Activated T-helper 2 cell treated with anti-CD3 and anti-CD28 coated beads, Interferon-gamma antibody, Interleukin-2, Interleukin-4, amounts not matched to agents 10 μg/mL and 5 μg/mL and 100 μg/mL, durations not matched to agents 14 hours and 24 hours and 36 hours (primary cell): ENCODE measurements at places on chromosomes 4 and X.

GRCh38 chr4:9804918-9805317, 23.5 kb downstream of the DRD5 start:
- no peak for DNase-seq

DNA sequence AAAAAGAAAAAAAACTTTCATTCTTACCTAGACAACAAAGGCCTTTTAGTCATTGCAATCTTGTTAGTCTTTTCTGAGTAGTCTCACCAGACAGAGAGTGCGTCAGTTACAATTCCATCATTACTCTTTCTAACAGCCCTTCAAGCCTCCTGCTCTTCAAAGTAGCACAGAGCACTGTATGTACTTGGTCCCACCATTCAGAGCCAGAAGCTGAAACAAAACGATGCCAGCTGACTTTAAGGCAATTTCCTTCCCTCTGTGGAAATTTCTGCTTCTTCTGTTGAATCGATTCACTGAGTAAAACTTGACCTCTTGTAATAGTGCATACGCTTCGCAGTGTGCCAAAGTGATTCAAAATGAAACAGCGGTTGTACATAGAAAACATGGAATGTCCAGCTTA, 57.7 kb upstream of the TENM3 start:
- DNase-seq: no peak

- DNase-seq: no peak
These were observed 755.8 kb downstream of the RPA4 start for GRCh38 chrX:97639526-97639925.

GRCh38 chr4:172256820-172257219, 443.6 kb downstream of the GALNTL6 start:
- DNase-seq: no peak

GRCh38 chr4:152862608-152863007, 73.5 kb upstream of the FHDC1 start:
- no peak for DNase-seq

GRCh38 chrX:55490974-55491373, 1.3 kb upstream of the USP51 start:
- DNase-seq: no peak

DNA sequence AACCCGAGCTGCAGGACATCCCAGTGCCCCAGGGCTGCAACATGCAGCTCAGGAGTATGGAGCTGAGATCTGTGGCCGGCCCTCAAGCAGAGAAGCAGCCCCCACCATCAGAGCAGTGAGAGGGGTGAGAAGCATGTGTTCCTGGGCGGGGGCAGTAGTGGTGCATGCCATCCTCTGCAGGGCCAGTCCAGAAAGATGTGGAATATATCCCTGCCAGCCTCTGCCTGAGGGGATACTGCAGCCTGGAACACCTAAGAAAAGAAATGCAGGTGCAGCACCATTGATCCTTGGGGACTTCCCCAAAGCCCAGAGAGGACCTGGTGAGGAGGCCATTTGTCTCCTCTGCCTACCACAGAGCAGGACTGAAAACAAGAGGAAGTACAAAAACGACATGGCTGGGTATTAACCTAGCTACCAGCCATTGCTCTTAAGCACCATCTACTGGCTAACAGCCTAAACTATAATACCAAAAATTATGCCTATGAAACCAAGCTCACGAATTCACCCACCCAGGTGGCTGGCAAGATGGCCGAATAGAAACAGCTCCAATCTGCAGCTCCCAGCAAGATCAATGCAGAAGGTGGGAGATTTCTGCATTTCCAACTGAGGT, 158.8 kb downstream of the ADGRA3 start:
- DNase-seq: no peak

GRCh38 chr4:112517067-112517634, 1.2 kb upstream of the NEUROG2 start:
- DNase-seq: no peak

DNA sequence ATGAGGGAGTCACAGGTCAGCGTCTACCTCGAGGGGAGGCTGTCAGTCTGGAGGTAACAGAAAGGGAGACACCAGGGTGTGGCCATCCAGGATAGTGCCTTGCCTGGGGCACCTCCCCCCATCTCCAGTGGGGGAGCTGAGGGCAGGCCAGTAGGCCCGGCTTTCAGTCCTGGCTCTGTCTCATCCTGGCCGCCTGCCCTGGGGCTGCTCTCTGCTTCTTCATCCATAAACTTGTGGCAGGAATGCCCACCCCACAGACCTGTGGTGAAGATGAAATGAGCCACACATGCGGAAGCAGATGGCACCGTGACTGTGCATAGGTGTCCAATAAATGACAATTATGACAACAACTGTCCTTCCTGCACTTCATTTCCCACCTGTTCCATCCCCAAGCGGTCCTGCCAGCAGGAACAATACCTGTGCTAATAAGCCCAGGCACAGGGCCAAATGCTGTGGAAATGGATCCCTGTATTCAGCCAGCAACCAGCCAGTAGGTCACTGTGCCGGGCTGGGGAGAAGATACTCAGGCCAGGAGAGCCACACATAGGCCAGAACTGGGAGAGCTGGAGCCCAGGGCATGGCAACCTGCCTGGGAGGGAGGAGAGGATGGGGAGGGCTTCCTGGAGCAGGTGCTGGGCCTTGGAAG, 30.2 kb downstream of the TRO start:
- no peak for DNase-seq

DNA sequence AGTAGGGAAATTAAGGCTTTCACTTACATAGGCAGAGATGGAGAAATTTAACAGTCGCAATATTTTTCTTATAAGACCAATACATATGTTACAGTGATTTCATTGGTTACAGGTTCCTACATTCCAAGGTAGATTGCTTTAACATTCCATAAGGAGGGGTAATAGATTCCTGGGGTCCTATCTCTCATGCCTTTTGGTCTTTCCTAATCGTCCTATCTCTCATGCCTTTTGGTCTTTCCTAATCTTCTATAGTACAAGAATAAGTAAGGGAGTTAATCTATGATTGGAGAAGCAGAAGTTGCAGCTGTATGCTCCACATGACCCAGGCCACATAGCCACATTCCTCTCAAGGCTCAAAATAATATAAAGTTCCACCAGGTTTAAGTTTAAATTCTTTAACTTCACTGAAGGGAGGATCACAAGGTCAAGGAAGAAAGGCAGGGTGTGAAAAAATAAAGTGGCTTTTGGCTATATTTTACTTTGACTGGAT, 285.0 kb upstream of the BOD1L1 start:
- no peak for DNase-seq

DNA sequence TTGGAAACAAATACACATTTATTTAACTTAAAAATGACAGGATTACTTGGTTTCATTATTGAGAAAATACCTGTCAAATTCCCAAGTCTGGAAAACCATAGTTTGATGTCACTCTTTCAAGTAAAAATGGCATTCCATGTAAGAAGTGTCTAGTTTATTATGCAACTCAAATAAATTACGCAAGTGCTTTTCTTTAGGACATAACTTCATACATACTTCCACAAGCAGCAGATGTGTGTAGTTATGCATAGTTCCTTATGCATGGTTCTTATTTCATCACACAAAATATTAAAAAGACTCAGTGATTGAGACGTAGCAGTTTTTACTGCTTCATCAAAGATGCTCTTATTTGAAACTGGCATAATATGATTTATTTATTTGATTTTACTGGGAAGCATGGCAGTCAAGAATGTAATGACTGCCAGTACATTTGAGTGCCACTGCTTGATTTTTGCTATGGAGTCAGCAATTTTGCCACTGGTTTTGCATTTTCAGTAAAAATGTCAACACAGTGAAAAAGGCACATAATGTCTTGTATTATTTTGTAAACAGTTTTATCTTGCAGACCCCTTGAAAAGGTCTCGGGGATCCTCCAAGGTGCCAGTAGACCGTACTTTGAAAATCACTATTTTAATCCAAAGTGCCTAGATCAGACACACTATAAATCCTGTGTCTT, 62.1 kb downstream of the CLCN3 start:
- no peak for DNase-seq

DNA sequence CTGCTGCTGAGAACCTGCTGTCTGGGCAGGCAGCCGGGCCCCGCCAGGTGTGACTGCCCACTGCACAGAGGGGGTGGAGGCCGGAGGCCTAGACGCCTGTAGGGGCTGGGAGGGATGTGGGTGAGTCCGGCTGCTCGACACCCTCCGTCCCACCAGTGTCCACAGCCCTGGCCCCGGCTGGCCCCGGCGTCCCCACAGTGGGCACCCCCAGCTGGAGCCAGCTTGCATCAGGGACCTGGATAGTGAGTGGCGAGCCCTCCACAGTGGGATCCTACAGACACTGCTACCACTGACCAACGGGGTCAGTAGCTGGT, 34.7 kb upstream of the SPON2 start:
- DNase-seq: no peak

DNA sequence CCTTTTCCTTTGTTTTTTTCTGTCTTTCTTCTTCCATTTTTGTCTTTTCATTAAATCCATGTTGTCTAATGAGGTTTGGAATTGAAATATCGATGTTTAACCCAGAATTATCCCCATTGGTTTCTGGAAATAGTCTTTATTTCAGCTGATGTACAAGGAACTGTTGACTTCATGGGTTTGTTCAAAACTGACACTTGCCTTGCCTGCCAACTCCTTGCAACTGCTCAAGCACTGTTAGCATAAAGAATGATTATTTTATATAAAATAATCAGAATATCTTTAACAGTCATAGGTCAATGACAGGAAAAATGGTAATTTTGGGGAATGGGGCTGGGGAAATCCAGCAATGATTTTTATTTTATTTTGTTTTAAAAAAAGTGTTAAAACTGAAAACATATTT, 359.6 kb upstream of the LCORL start:
- no peak for DNase-seq

GRCh38 chr4:6381571-6382123, 90.8 kb downstream of the PPP2R2C start:
- DNase-seq: no peak

- DNase-seq: no peak
These were observed 127.7 kb downstream of the IRF2 start for GRCh38 chr4:184346682-184347081.

GRCh38 chr4:184932343-184932742, 85.9 kb upstream of the HELT start:
- DNase-seq: no peak

GRCh38 chrX:76253432-76253831, 80.6 kb downstream of the PBDC1 start:
- no peak for DNase-seq

- DNase-seq: no peak
These were observed 1.1 kb upstream of the PGRMC2 start for GRCh38 chr4:128288689-128289106.

GRCh38 chr4:114495471-114495928, 103.1 kb upstream of the UGT8 start:
- DNase-seq: no peak

DNA sequence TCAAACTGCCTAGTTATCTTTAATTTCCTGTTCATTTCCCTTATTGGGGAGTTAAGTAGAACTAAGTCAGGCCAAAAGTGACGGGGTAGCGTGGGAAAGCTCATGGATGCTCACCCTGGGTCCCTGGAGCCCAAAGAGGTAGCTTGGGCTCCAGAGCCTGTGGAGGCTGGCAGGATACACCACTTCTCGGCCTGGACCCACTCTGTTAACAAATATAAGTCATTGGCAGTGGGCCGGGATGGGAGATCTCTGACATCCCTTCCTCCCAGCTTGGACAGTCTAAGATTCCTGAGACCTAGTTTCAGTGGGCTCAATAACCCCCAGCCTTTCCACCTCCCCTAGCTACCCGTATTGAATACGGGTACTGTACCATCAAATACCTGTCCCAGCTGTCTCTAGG, 106.1 kb downstream of the EFNB1 start:
- DNase-seq: no peak

DNA sequence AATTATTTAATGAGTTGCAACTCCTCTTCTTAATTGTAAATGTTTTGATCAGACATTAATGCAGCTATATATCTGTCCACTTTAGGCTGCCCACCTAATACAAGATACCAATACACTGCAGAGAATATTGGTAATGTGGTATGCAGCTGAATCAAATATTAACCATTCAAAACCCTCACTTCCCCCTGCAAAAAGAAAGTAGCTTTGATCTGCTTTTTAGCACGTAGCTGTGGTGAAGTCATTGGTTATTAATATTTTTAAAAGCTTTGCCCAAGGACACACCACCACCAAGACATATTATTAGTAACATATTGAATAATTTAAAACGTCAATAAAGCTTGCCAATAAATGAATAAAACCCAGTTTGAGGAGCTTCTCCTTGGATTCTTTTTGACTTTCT, 28.6 kb upstream of the CYP2U1 start:
- no peak for DNase-seq

GRCh38 chr4:173489514-173489913, 40.5 kb downstream of the HAND2 start:
- DNase-seq: no peak

- DNase-seq: no peak
These were observed 65.1 kb downstream of the USP11 start for GRCh38 chrX:47297874-47298273.

DNA sequence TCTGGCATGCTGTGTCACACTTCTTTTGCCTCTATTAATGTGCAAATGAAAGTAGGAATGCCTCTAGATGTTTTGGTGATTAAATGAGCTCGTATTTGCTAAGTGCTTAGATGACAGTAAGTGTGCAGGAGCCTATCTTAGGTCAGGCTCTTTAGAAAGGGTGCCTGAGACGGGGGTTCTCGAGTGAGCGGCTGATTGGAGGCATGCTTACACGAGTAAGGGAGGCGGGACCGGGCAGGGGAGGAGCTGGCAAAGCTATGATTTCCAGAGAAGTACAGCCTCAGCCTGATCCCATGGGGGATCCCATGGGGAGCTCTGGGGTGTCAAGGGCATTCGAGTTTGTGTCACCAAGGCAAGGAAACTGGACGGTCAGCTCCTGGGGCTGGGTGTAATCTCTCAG, 44.8 kb downstream of the CLDN34 start:
- DNase-seq: no peak

- DNase-seq: no peak
These were observed 45.4 kb downstream of the UGT2A3 start for GRCh38 chr4:68905939-68906779.

DNA sequence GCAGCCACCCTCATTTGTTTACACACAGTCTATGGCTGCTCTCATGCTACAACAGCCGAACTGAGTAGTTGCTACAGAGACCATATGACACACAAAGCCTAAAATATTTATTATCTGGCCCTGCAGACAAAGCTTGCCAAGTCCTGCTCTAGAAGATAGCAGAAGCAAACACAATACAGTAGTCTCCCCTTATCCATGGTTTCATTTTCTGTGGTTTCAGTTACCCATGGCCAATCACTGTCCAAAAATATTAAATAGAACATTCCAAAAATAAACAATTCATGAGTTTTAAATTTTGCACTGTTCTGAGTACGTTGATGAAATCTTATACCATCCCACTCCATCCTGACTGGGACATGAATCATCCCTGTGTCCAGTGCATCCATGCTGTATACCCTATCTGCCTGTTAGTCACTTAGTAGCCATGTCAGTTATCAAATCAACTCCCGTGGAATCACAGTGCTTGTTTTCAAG, 40.2 kb upstream of the ZNF81 start:
- DNase-seq: no peak

GRCh38 chr4:9952415-9952950, 68.8 kb downstream of the SLC2A9 start:
- no peak for DNase-seq

- DNase-seq: no peak
These were observed 512 bp upstream of the TMEM131L start for GRCh38 chr4:153465615-153466080.
